ENCODE measurements at places on chromosomes 6 and 20. TPM values are rescaled to one million over a fixed set of nuclear protein-coding genes. Genes with fewer than 3 reads are reported as not detected.

Gene PPP1R3G
- 0.26 TPM for total RNA-seq

Gene SFTA2
- total RNA-seq = 5.2 TPM

Gene BPIFB1
- not detected for total RNA-seq

Gene KCNK16
- not detected for total RNA-seq

Gene RFX6
- 0.66 TPM for total RNA-seq

Gene NINL
- 34.9 TPM for total RNA-seq

Gene PTK6
- 5.4 TPM for total RNA-seq

Gene GNAS-AS1
- total RNA-seq = 1.0 TPM

Gene TTK
- total RNA-seq = 0.33 TPM

Gene TEAD3
- 8.9 TPM for total RNA-seq

DNA sequence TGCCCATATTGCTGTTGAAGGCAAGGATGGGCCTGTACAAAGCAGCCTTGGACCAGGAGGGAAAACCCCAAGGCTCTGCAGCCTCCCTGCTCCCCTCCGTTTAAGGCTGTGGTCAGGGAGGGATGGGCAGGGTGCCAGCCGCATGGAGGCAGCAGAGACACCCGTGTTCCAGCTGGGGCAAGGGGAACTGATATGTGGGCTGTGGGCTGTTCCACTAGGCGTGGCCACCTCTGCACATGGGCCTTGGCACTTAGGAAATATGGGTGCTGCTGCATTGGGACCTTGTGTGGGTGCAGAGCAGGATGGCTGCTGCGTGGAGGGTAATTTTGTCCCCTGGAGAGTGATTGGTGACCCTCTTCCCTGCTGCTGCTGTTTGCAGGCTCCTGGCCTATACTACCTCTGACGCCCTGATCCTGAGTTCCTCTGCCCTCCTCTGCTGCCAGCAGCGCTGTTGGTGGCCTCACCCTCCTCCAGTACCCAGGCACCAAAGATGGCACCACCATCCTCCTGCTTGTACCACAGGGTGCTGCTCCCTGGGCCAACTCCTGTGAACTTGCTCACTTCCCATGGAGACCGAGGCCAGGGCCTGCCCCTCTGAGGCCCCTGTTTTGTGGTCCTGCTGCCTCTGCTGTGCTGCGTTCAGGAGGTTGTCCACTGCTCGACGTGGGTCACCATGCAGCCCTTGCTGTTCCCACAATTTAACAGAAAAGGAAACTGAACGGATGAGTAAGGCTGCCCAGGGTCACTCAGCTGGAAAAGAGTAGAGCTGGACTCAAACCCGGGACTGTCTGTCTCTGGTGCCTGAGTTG, 35.3 kb downstream of the PANK2 start:
- DNase-seq = no peak

DNA sequence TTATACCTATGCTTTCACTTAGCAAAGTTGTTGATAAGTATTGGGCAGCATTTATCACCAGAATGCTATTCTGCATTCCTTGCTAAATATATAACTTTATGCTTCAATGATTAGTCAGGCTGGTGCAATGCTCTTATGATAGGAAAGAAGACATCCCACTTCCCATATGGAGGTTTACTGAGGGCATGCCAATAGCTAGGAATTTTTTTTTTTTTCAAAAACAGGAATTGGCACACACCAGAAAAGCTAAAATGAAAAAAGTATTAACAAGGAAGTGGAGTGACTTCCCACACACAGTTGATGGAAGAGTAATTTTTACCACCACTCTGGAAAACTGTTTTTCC, 90.8 kb downstream of the FRK start:
- DNase-seq = no peak

DNA sequence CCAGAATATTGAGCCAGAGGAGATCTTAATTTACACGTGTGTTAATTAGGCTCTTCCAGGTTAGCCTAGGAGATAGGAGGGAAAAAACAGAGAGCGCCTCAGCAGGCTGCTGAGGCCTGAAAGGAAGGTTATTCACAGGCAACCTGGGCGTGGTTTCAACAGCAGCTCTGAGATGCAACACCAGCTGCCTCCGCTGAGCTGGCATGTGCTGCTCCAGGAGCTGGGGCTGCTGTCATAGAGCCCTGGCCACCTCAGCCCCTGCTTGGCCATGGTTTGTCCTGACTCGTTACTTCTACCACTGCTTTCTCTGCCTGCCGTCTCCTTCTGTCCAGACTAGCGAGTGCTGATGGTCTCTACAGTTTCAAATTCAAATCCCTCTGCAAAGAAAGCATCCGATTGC, 32.4 kb upstream of the RPP40 start:
- no peak for DNase-seq

GRCh38 chr6:7313505-7314165, 636 bp upstream of the SSR1 start:
- no peak for DNase-seq

GRCh38 chr20:44501448-44501847, 20.4 kb downstream of the SERINC3 start:
- DNase-seq = no peak

- no peak for DNase-seq
These were observed 44.2 kb upstream of the TAB2 start for GRCh38 chr6:149273318-149273717.

DNA sequence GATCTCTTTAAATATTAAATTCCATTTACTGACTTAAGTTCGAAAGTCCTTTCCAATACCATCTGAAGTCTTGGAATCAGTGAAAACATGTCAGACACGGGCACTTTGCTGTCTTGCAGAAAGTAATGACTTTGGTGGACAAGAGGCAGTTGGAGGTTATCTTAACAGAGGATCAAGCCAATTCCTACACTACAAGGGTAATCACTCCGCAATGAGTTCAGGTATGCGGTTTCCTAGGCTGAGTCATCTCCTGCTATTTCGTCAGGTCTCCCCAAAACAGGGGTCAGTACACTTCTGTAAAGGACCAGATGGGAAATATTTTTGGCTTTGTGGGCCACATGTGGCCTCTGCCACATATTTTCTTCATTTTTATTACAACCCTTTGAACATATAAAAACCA, 656.6 kb downstream of the KIF16B start:
- DNase-seq = no peak

DNA sequence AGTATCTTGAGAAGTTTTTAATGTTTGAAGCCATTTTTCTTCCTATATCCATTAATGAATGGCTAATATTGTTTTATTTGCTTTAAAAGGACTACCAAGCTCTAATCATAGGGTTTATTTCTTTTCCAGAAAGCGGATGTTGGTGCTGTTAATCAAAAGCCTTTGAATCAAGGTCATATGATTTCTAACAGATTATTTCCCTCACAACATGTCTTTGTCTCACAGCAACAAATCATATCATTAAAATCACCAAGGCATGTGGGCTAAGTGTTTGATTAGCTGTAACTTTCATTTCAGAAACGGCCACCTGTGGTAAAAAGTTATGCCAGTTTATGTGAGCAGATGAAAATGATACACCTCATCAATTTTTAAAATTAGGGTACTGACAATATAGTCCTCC, 21.7 kb downstream of the TRAF3IP2 start:
- no peak for DNase-seq

- DNase-seq = no peak
These were observed 127.1 kb downstream of the OPRM1 start for GRCh38 chr6:154166140-154166539.

DNA sequence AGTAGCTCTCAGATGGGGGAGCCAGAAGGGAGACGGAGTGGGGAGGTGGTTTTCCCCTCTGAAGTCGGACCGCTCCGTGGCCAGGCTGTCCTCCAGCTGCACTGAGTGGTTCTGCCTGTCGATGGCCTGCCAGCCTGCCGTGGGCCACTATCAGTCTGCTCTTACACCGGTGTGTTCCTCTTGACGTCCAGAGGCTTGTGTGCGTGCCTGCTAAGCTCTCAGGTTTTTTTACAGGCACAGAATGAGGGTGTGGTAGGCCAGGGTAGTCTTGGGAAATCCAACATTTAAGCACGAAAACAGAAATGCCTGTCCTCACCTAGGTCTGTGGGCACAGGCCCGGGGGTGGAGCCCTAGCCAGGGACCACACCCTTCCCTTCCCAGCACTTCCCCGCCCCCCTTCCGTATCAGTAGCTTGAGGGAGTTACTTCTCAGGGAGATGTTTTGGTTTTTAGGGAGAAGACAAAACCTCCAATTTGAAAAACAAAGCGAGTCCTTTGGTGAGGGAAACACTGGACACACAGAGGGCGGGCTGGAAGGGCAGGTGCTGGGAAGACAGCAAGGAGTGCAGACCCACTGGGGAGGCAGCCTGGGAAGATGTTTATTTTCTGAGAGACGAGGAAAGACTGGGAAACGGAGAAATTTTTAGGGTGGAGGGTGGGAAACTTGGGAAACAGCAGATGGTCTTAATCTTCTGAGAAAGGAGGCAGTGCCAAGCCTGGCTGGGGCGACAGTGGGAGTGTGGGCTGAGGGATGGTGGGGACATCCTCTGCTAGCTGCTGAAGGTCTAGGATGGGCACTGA, 106.5 kb downstream of the LY86 start:
- DNase-seq = no peak

GRCh38 chr20:45317826-45318225, 9.7 kb upstream of the MATN4 start:
- no peak for DNase-seq

GRCh38 chr20:36519012-36519719, 22.2 kb upstream of the MYL9 start:
- no peak for DNase-seq

GRCh38 chr6:76982476-76983199, 480.7 kb downstream of the HTR1B start:
- DNase-seq = no peak

DNA sequence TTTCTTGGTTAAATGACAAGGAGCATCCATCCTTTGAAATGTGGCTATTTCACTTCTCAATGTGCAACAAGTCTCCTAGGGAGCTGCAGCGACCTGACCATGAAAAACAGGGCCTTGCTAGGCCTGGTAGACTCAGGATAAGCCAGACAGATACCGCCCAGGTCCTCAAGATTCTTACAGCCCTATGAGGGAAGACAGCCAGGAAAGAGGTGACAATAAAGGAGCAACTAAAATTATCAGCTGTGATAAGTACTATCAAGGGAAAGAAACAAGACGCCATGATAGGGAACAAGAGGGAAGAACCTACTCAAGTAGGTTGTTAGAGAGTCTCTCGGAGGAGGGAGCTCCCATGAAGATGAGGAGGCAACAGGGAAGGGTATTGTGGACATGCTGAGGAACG, 51.4 kb upstream of the EMILIN3 start:
- no peak for DNase-seq
